ENCODE measurements at places on chromosomes 1 and 21.

- no peak for DNase-seq
These were observed 126.7 kb downstream of the HMCN1 start for GRCh38 chr1:185860859-185861258.

DNA sequence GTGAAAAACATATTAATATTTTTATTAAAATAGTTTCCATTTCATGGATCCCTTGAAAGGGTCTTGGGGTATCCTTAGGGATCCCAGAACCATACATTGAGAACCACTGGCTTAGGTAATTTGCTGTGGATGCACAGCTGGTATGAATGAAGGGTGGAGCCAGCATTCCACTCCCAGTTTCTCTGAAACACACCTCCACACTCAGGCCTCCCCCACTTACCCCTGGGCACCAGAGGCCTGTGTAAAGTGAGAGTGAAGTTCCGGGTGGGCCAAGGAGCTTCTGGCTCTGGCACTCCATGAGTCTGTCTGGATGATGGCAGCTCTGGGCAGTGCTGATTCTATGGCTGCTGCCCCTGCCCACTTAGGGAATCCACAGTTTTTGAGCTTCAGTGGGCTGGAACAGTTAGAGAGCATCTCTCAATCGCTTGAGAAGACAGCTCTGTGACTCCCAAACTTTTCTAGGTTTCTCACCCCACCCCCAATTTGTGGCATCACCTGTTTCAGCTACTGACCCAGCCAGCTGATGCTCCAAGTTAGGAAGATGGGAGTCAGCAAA, 57.8 kb upstream of the CD1D start:
- DNase-seq: no peak

DNA sequence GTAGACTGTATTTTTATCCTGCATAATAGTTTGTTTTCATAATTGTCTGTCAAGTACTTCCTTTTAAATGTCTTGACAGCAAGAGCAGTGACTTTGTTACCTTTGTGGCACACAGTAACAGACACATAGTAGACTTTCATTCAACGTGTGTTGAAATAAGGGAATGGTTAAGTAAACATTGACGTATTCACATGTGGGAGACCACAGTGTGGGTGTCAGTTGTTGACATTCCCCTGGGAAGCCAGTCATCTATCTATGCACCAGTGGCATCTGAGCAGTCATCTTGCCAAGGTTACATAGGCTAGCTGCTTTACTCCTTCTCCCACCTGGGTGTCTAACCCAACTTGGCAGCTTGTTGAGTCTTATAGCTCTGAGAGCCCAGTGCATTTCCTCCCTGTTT, 1.4 kb upstream of the NUP133 start:
- no peak for DNase-seq

- DNase-seq: no peak
These were observed 15.6 kb downstream of the TRAPPC10 start for GRCh38 chr21:44027607-44028286.

DNA sequence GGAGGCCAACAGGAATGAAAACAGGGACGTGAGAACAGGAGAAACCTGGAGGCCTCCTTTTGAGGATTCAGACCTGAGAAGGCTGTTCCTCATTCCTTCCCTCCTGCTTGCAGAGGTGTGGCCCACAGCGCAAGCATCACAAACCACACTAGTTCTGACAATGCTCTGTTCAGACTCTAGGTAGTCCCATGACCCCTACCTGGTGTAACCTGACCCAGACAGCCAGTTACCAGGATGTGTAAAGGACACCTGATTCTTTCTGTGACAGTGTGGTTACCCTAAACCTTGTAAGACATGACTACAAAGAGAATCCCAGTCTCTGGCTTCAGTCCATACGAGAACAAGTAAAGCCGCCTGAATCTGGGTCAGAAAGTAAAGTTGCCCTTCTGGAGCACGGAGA, 3.2 kb downstream of the MECR start:
- DNase-seq: no peak

Measured in SK-N-DZ (cell line).